ENCODE measurements at places on chromosomes 4 and X.

GRCh38 chr4:73087871-73088270, 18.4 kb upstream of the COX18 start:
- no peak for DNase-seq

DNA sequence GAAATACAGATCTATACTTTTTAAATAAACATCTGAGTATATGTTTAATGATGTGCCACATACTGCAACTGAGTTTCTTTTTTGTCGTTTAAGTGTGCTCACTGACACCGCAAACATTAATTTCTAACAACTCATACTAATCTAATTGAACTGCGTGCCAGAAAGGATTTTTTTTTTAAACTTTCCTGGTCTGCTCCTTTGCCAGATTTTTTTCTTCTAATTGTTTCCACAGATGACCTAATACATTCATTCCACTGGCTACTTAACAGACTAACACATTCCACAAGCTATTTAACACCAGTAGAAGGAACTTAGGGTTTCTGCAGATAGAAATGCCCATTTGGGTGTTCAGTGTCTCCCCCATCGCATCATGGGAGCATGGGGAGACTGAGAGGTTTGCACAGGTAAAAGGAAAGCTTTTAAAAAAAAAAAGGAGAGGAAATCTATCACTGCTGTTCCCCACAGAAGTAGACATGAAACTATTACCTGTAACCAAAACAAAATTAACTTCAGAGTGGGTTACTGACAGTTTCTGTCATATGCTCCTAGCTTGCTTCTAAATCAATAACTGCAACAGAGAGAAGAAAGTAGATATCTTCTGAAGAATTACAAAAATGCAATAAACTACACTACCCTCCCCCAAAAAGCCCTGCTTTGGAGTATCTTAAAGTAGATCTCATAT, 31.6 kb downstream of the SH3KBP1 start:
- no peak for DNase-seq

DNA sequence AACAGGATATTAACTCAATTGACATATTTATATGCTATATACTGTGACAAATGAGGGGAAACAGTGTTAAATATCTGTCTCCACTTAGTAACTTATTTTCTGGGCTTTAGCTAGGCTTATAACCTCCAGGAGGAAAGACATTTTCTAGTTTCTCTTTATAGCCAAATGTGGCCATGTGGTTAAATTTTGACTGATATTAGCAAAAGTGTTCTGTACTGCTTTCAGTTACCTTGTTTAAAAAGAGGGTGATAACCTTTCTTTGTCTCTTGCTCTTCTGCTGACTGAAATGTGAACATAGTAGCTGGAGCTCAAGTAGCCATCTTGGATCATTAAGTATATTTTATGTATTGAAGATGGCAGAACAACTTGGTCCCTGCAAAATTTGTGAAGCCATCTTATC, 253.7 kb downstream of the PDHA2 start:
- DNase-seq: no peak

- no peak for DNase-seq
Observed at GRCh38 chr4:136078976-136079375, 1453.3 kb downstream of the PCDH18 start.

- no peak for DNase-seq
Observed at GRCh38 chrX:38112566-38112965, 106.2 kb downstream of the SYTL5 start.

GRCh38 chr4:38455092-38455862, 208.7 kb upstream of the KLF3 start:
- DNase-seq: no peak

GRCh38 chr4:57404483-57404882, 294.3 kb upstream of the IGFBP7 start:
- no peak for DNase-seq

GRCh38 chr4:127155116-127155515, 477.6 kb upstream of the INTU start:
- DNase-seq: no peak

DNA sequence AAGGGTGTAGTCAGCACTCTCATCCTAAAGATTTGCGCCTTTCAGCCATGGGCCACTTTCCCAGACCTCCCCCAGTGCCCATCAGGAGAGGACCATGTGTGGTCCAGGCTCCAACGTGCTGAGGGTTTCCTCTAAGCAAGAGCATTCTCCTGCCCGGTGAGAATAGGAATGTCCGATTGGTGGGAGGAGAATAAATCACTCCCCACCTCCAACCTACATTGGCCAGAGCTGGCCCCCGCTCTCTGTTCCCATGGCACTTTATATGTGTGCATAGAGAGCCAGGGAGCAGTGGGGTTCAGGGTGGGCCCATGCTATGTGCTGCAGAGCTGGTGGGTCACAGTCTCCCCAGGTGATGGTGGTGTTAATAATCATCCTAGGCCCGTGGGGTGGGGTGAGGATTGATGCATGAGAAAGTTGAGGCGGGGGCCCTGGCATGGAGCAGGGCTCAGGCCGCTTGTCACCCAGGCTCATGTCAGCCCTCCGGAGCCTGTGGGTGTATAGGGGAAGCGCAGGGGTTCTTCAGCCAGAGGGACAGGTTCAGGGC, 6.8 kb upstream of the SORCS2 start:
- DNase-seq: peak; percentile 47

GRCh38 chr4:155789391-155789790, 30.6 kb downstream of the GUCY1B1 start:
- no peak for DNase-seq

DNA sequence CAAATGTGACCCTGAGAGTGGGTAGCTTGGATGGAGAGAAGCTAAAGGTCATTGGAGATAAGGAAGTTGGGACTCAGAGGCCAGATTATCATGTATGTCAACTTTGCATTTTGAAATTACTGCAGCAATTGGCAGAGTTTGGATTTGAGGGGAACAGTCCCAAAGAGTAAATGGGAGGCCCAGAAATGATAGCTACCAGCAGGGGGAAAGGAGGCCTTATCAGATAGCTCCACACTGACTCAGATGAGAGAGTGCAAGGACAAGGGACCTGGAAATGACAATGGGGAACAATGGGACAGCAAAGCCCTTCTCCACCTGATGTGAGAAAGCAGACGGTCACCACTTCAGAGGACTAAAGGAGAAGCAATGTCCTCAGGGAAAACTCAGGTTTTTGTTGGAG, 201.5 kb upstream of the JADE1 start:
- no peak for DNase-seq

DNA sequence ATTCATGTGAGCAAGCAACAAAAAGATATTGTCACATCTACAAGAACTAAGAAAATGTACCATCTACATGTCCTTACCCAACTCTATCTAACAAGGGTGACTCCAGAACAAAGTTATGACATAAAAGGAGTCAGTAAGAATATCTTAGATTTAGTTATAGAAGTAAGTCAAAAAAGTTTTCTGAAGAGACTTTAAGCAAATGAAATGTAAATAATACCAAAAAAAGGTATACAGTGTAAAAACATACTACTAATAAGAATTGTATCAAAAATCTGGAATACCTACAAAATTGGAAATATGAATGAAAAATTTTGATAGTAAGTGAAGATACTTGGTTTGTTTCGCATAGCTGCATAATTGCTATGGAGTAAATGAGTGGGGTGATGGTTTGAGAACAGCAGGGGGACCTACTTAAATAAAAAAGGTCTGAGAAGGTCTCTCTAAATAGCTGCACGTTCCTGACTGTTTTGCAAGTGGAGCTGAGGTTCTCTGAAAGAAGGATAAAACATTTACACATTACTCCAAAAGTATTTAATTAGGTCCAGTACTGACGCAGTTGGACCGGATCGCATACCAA, 51.0 kb upstream of the ENPP6 start:
- no peak for DNase-seq

DNA sequence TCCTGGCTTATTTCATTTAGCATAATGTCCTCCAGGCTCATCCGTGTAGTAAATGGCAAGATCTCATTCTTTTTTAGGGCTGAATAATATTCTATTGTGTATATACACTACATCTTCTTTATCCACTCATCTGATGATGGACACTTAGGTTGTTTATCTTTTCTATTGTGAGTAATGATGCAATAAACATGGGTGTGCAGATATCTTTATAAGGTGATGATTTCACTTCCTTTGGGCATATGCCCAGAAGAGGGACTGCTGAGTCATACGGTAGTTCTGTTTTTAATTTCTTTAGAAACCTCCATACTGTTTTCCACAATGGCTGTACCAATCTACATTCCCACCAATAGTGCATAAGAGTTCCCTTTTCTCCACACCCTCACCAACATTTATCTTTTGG, 317.6 kb upstream of the CNKSR2 start:
- no peak for DNase-seq

- DNase-seq: no peak
Observed at GRCh38 chrX:154098551-154098950, 1.0 kb upstream of the MECP2 start.

DNA sequence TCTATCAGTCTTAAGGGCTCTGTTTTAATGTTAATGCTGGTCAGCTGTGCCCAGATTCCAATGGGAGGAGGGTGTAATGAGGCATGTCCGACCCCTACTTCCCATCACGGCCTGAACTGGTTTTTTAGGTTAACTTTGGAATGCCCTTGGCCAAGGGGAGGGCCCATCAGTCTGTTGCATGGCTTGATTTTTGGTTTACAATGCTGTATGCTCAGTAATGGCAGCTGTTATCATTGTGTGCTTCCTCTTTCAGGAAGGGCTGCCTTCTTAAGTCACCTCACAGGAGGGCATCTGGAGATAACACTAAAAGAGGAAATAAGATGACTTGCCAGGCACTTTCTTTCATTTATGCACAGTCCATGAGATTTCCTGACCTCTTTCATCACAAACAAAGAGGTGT, 36.3 kb downstream of the ATXN3L start:
- DNase-seq: no peak

- no peak for DNase-seq
Observed at GRCh38 chr4:138034871-138035270, 207.3 kb downstream of the SLC7A11 start.

DNA sequence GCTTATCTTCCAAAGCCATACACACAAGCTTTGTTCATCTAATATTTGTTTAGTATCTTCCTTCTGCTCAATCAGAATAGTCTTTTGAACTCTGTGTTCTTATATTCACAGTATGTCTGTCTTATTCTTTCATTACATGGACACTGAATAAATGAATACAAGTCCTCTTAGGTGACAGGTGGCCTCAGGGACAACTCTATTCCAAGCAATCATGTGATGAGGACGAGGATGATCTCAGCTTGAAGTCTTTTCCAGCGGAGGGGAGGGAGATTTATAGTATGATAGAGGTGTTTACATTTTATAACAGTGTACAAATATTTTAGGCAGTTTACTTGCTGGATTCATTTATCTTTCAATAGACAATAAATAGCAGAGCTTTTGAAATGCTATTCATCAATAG, 300.4 kb downstream of the NLGN4X start:
- no peak for DNase-seq

DNA sequence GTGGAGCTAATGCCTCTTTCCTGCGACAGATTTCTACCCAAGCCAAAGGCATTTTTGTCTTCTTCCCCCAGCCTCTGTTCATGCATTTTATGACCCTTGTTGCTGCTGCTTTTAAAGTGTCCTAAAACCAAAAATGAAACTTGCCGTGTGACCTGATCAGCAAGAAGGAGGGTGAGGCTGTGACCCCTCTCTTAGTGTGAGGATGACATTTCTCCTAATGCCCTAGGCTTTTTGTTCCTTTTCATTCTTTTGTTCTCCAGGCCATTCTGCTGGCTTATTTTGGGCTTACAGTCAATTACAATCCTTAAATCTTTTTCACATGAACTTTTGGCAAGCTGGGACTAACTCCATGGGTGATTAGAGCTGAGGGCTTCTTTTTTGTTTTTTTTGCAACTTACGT, 34.4 kb downstream of the PTTG2 start:
- DNase-seq: no peak

DNA sequence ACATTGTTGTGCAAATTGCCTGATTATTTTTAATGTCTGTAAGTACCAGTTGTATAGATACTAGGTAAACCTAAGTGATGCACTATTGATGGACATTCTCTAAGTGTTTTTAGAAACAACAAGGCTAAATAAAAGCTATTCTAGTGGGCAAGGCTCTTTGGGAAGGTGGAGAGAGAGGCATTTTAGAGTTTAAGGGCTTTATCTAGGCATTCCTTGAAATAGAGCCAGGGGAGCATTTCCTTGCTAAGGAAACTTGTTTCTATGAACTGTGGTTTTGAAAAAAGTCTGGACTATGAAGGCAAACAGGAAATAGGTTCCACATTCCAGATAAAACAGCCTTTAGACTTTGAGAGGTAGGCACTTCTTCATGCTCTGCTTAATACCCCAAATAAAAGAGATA, 23.8 kb downstream of the BMX start:
- no peak for DNase-seq

DNA sequence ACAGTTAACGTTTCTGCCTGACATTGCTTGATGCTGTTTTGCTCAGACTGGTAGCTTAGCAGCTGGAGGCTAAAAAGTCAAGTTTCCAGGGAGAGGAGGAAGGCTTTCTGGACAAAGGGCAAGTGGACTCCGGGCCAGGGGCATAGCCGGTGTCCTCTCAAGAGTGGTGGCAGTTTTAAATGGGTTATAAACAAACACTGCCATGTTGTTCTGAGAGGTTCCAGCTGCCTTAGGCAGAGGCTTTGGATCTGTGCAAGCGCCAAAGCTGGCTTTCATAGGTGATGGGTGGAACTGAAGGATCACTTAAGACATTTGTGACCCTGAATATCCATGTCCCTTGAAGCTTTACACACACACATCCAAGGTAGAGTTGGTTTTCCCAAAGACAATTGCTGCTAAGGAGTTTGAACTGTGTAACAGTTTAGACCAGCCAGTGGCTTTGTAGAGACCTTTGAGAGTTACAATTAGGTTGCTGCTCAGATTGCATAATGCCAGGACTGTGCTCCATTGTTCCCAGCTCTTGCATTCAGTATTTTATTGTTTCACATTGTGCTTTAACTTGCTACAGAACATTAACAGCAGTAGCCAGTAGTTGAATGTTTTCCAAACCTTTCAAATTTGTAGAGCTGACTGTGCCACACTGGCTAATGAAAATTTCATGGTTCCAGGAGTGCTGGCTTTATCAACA, 54.1 kb upstream of the AP1S2 start:
- no peak for DNase-seq

DNA sequence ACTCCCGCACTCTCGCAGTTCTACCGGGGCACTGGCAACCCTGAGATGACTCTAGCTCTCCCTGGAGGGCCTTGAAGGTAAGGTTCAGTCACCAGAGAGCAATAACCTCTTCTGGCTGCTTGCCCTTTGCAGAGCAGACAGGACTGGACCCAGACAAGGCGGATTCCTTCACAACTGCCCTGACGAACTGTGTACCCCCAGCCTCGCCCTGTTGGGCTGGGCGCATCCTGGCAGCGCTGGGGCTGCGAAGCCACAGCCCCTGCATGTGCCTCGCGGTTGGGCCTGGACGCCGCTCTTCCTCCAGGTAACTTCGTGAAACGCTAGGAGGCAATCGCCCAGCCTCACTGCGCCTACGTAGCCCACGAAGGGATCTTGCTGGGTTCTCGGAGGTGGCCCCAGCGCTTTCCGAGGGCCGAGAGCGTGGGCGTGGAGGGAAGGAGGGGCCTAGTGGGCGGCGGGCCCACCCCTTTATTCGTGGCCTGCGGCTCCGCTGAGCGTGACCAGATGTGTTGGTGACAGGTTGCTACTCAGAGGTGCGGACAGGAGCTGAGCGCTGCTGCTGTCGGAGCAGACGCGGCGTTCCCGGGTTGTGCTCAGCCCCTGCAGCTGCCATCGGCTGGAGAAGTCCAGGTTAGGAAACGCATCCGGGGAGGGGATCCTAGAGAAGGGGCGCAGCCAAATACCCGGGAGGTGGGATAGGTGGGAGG, 1.9 kb upstream of the MAMLD1 start:
- DNase-seq: peak; percentile 76

Measured in activated effector memory CD4-positive, alpha-beta T cell treated with anti-CD3 and anti-CD28 coated beads, Interleukin-2, amount 50 U/mL, for 16 hours (primary cell).